ENCODE measurements at places on chromosomes 4 and X.

DNA sequence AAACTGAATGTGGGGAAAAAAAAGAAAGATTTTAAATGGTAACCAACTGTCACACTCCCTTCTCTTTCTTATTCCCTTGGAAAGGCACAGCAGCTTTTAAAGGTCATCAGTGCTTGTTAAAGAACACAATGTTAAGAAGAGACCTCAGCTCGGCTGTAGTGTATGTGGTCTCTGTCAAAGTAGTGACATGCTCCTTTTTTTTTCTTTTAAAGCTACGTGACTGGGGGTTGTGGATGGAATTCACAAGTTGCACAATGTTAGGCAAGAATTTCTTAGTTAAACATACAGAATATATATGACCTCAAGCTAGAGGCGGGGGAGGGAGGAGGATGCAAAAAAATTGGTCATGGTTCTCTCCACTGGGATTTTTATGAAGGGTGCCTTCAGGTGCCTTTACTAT is 45.6 kb downstream of the OCRL start:
- no peak for DNase-seq

DNA sequence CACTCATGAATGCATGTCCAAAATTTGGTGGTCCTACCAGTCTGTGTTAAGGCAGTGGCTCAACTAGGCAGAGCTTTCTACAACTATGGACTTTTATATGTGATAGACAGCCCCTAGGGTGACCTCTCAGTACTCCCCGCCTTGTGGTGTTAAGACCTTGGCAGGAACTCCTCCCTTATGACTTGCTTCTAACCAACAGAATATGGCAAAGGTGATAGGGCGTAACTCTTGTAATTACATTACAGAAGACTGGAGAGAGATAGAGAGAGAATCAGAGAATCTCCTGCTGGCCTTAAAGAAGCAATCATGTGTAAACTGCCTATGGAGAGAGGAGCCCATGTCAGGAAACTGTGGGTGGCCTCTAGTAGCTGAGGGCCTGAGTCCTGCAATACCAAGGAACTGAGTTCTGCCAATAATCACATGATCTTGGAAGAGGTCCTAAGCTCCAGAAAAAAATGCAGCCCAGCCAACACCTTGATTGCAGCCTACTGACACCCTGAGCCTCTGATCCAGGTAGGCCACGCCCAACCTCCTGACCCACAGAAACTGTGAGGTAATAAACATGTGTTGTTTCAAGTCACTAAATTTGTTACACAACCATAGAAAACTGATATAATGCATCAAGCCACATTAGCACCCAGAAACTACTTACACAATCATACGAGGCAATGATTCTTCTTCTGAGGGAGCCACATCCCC is 68.9 kb downstream of the INPP4B start:
- no peak for DNase-seq

GRCh38 chr4:106494066-106494465 is 125.5 kb upstream of the GIMD1 start:
- DNase-seq = no peak

DNA sequence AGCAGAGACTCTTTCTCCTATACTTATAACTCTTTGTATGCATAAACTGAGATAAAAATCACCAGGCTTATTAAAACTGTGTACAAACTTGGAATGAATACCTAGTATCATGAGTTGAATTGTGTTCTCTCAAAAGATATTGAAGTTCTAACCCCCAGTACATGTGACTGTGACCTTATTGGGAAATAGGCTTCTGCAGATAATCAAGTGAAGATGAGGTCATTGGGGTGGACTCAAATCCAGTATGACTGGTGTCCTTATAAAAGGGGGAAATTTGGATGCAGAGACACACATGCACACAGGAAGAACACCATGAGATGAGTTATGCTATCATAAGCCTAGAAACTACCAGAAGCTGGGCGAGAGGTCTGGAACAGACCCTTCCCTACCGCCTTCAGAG is 26.2 kb downstream of the ZNF827 start:
- no peak for DNase-seq

GRCh38 chr4:188578657-188579056 is 439.4 kb downstream of the TRIML1 start:
- DNase-seq = no peak

Data from stimulated activated CD8-positive, alpha-beta memory T cell treated with anti-CD3 and anti-CD28 coated beads, Interleukin-2, amount 100 ng/mL, for 48 hours (primary cell).